Lung microvascular endothelial cell (primary cell): ENCODE measurements at places on chromosomes 11 and 22. TPM values are rescaled to one million over a fixed set of nuclear protein-coding genes. Genes with fewer than 3 reads are reported as not detected.

MPZL2 gene
- total RNA-seq, result 4.4 and 14.2 TPM in 2 replicates

- DNase-seq, result peak; percentile 57
These were observed 40.2 kb downstream of the MICAL3 start for GRCh38 chr22:17984114-17984513.

RAB38 gene
- 0.60 and 0.65 TPM in 2 replicates for total RNA-seq

GRCh38 chr11:44104481-44105294, 9.2 kb downstream of the EXT2 start:
- peak; percentile 19 for DNase-seq
